ENCODE measurements at places on chromosomes 6 and 20. TPM values are rescaled to one million over a fixed set of nuclear protein-coding genes. Genes with fewer than 3 reads are reported as not detected.

NHLRC1 gene
- 2.6 TPM for polyA plus RNA-seq

OTOR gene
- polyA plus RNA-seq = not detected

MARCKS gene
- 256 TPM for polyA plus RNA-seq

MRPS18A gene
- 30.2 TPM for polyA plus RNA-seq

DNA sequence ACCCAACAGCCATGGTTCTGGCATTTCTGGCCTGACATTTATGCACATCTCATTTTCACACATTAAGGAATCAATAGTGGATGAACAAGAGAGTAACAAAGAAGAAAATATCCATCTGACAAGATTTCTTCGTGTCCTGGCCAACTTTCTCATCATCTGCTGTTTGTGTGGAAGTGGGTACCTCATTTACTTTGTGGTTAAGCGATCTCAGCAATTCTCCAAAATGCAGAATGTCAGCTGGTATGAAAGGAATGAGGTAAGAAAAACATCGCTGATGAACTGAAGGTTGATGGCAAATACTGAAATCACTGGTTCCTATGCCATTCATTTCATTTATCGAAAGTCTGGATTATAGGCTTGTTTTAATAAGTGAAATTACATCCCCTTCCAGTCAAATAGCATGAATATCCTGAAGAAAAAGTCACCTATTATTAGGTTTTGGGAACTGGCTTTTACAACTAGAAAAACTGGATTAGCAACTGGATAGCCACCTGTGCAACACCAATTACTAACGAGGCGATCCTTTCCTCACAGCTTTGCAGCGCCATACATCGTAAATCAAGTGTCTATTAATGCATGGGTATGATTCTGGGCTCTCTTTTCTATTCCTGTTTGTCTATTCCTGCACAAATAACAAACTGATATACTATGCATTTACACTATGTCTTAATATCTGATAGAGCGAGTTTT, 50.2 kb upstream of the NOP56 start:
- no peaks in the 10 kb centered on the region for H3K27me3 ChIP-seq
- no peak overlapping the region for H3K4me3 ChIP-seq
- no peak for DNase-seq
- H3K36me3 ChIP-seq = no peaks in the 10 kb centered on the region

GRCh38 chr6:18183766-18184165, 28.5 kb downstream of the KDM1B start:
- H3K4me3 ChIP-seq = no peak overlapping the region
- no peak overlapping the region for H3K27ac ChIP-seq
- peaks cover 3% of the 10 kb centered on the region for H3K36me3 ChIP-seq
- no peaks in the 10 kb centered on the region for H3K4me1 ChIP-seq

DNA sequence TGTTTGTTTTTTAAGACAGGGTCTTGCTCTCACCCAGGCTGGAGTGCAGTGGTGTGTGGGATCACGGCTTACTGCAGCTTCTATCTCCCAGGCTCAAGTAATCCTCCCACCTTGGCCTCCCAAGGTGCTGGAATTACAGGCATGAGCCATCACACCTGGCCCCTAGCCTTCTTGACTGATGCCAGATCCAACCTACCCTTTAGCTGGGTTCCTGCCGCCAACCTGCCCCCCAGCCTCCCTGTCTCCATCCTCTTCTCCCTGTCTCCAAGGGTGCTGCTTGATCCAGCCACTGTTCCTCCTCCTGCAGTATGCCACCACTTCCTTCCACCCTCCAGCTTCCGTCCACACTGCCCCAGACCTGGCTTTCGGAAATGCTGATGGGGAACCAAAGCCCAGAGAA, 3.2 kb upstream of the C20orf144 start:
- DNase-seq = no peak
- H3K27ac ChIP-seq = no peak overlapping the region
- peaks cover 2% of the 10 kb centered on the region for H3K27me3 ChIP-seq
- no peak overlapping the region for H3K4me3 ChIP-seq
- H3K4me1 ChIP-seq = peaks cover 13% of the 10 kb centered on the region

DNA sequence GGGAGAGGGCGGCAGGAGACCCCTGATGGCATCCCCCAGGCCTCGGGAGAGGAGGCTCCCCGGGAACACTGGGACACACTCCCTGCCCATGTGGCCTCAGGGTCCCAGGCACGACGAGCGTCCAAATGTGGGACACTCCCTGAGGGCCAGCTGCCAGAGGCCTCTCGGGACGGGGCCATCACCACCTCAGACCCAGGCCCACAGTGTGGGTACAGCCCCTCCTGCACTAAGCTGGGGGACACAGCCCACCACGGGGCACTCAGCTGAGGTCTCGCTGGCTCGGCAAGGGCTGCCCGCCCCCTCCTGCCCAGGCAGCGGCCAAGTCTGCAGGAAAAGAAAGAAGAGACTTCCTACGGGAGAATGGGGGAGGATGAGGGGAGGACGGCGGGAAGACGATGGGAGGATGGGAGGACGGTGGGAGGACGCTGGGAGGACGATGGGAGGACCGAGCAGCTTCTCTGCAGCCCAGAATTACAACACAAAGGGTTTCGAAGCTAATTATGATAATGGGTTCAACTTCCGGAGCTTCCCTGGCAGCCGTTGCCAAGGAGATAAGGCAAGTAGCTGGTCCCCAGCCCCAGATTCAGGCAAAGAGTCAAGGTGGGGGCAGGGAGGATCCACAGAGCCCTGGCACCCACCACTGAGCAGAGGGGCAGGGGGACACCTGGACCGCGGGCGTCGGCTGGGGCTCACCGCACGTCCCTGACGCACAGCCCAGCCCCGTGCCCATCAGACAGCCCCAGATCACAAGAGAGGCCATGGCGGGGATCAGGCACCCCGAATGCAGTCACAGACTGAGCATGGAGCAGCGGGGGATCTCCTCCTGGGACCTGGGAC, 17.5 kb downstream of the KCNQ2 start:
- peaks cover 30% of the 10 kb centered on the region for H3K4me1 ChIP-seq
- H3K27ac ChIP-seq = peak overlapping the region; percentile 63
- no peak overlapping the region for H3K4me3 ChIP-seq

GRCh38 chr6:112690497-112691202, 343.5 kb downstream of the RFPL4B start:
- peak; percentile 90 for DNase-seq
- no peaks in the 10 kb centered on the region for H3K36me3 ChIP-seq
- no peak overlapping the region for H3K4me3 ChIP-seq
- no peaks in the 10 kb centered on the region for H3K27me3 ChIP-seq
- peak overlapping the region; percentile 85 for H3K27ac ChIP-seq

GRCh38 chr20:17828598-17829144, 128.9 kb downstream of the BANF2 start:
- H3K27me3 ChIP-seq = no peaks in the 10 kb centered on the region
- H3K36me3 ChIP-seq = no peaks in the 10 kb centered on the region
- H3K4me3 ChIP-seq = no peak overlapping the region

GRCh38 chr6:40077315-40077714, 143.1 kb upstream of the MOCS1 start:
- no peak for DNase-seq
- no peaks in the 10 kb centered on the region for H3K36me3 ChIP-seq
- H3K4me1 ChIP-seq = no peaks in the 10 kb centered on the region
- H3K27me3 ChIP-seq = peaks cover 3% of the 10 kb centered on the region
- H3K4me3 ChIP-seq = no peak overlapping the region
- no peak overlapping the region for H3K27ac ChIP-seq

GRCh38 chr6:75815756-75816155, 66.7 kb downstream of the MYO6 start:
- H3K4me3 ChIP-seq = no peak overlapping the region
- no peaks in the 10 kb centered on the region for H3K36me3 ChIP-seq
- no peak for DNase-seq
- H3K27ac ChIP-seq = no peak overlapping the region

DNA sequence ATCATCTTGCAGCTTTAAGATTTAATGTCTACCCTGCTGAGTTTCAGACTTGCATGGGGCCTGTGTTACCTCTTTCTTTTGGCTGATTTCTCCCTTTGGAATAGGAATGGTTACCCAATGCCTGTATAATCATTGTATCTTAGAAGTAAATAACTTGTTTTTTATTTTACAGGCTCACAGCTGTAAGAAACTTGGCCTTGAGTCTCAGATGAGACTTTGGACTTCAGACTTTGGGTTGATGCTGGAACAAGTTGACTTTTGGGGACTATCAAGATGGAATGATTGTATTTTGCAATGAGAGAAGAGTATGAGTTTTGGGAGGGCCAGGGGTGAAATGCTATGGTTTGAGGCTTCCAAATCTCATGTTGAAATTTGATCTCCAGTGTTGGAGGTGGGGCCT, 34.9 kb upstream of the CAP2 start:
- H3K4me1 ChIP-seq = no peaks in the 10 kb centered on the region
- DNase-seq = no peak
- no peaks in the 10 kb centered on the region for H3K36me3 ChIP-seq
